ENCODE measurements at places on chromosomes 4 and X. TPM values are rescaled to one million over a fixed set of nuclear protein-coding genes. Genes with fewer than 3 reads are reported as not detected.

AKAP14 gene
- not detected for total RNA-seq

GAGE12E gene
- total RNA-seq = not detected

GAGE1 gene
- total RNA-seq = not detected

CYLC1 gene
- total RNA-seq = not detected

STK32B gene
- total RNA-seq = 2.6 TPM

GALNTL6 gene
- total RNA-seq = 0.12 TPM

GLRA2 gene
- total RNA-seq = not detected

DNA sequence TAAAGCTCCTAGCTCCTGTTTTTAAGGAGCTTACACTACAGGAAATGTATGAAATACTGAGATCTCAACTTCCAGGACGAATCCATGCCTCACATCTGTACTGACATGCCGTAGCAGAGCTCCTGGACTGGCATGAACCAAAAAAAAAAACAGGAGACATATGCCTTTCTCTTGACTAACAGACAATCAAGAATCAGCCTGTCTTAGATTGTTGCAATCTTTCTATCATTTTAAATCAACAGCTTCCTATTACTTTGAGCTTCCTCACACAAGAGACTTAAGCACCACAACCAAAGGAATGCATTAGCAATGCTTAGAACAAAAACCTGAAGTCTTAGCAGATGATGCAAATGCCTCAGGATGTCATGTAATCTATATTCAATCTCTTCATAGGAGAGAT lies 34.7 kb upstream of the AREG start:
- no peak overlapping the region for H3K27ac ChIP-seq
- no peaks in the 10 kb centered on the region for H3K4me1 ChIP-seq
- H3K27me3 ChIP-seq = no peaks in the 10 kb centered on the region
- H3K36me3 ChIP-seq = no peaks in the 10 kb centered on the region
- H3K4me3 ChIP-seq = no peak overlapping the region

- peak overlapping the region; percentile 47 for H3K27ac ChIP-seq
- no peak overlapping the region for H3K4me3 ChIP-seq
- peaks cover 4% of the 10 kb centered on the region for H3K4me1 ChIP-seq
- DNase-seq = peak; percentile 40
- H3K36me3 ChIP-seq = no peaks in the 10 kb centered on the region
- no peaks in the 10 kb centered on the region for H3K27me3 ChIP-seq
These were observed 503.0 kb upstream of the DIAPH2 start for GRCh38 chrX:96181605-96182004.

GRCh38 chr4:66572949-66573348 lies 902.7 kb upstream of the EPHA5 start:
- no peaks in the 10 kb centered on the region for H3K27me3 ChIP-seq
- H3K36me3 ChIP-seq = no peaks in the 10 kb centered on the region
- H3K27ac ChIP-seq = no peak overlapping the region
- H3K4me1 ChIP-seq = no peaks in the 10 kb centered on the region

DNA sequence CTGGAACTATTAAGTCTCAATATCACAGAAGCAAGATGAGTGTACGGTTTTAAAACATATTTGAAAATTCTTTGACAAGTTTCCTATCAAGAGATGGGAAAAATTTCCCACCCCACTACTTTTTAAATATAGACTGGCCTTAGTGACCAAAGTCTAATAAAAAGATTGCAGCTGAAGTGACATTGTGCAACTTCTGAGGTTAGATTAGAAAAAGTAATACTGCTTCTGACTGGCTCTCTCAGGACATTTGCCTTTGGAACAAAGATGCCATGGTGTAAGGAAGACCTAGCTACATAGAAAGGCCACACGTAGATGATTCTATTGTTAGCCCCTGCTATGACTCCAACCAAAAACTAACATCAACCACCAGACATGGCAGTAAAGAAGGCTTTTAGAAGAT lies 138.7 kb upstream of the FAM47C start:
- no peak for DNase-seq
- no peaks in the 10 kb centered on the region for H3K27me3 ChIP-seq
- no peaks in the 10 kb centered on the region for H3K36me3 ChIP-seq
- no peak overlapping the region for H3K27ac ChIP-seq
- no peak overlapping the region for H3K4me3 ChIP-seq

GRCh38 chr4:67684839-67685531 lies 16.0 kb downstream of the UBA6 start:
- H3K27ac ChIP-seq = no peak overlapping the region
- DNase-seq = no peak
- no peaks in the 10 kb centered on the region for H3K36me3 ChIP-seq
- no peaks in the 10 kb centered on the region for H3K27me3 ChIP-seq
- no peaks in the 10 kb centered on the region for H3K4me1 ChIP-seq

DNA sequence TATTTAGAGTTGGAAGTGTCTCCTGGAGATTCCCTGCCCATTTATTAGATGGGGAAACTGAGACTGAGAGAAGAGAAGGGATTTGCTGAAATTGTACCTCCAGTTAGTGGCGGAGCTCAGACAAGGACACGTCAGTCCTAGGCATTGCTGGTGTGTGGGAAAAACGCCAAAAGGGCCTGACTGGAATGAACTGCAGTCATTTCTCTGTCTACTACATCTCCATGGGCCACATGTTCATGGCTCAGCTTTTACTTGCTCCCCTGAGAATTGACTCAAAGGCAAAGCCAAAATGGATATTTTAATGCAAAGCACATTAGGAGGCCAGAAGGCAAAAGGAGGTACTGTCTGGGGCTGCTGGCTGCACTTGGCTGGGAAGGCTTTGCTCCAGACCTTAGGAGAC lies 3.9 kb downstream of the TFDP3 start:
- no peaks in the 10 kb centered on the region for H3K27me3 ChIP-seq
- no peaks in the 10 kb centered on the region for H3K4me1 ChIP-seq
- H3K27ac ChIP-seq = no peak overlapping the region
- no peaks in the 10 kb centered on the region for H3K36me3 ChIP-seq
- no peak for DNase-seq
- H3K4me3 ChIP-seq = no peak overlapping the region

DNA sequence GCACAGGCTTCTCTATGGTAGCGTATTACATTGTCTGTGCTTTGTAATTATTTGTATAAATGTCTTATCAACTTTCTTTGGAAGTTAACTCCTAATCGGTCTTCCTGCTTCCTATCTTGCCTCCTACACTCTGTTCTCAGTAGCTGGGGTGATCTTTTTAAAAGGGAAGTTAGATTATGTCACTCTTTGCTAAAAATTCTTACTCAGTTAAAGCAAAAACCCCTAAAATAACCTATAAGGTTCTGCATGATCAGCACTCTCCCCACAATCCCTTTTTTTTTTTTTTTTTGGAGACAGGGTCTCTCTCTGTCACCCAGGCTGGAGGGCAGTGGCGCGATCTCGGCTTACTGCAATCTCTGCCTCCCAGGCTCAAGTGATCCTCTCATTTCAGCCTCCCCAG lies 2.6 kb upstream of the PRPS1 start:
- no peak overlapping the region for H3K4me3 ChIP-seq
- no peaks in the 10 kb centered on the region for H3K36me3 ChIP-seq
- no peaks in the 10 kb centered on the region for H3K27me3 ChIP-seq
- peaks cover 14% of the 10 kb centered on the region for H3K4me1 ChIP-seq

DNA sequence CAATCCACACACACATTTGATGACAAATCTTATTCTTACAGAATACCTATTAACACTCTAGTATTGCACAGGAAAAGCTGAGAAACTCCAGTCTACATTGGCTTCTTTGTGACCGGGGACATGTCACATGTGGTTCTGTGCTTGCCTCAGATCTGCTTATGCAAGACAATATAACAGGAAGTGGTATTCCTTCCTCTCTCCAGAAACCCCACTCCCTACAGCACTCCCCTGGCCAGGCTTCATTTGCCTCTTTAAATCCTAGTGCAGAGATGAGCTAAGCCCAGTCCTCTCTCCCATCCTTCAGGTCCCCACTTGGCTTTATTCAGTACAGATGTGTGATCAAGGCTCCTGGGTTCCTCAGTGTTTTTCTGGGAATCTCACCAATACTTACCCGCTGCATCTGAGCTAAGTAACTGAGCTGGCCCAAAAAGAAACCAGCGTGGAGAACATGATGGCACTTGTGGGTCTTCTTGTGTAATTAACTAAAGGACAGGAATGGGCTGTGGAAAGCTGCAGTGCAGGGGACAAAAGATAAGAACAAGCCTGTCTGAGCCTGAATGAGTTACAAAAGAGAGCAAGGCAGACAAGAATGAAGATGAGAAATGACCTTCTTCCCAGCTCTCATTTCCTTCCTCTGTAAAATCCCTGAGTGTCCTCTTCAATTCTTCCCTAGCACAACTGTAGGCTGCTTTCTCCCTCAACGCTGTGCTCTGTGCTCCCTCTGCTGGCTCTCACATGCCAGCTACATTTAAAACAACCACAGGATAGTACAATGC lies 105.6 kb downstream of the HNRNPD start:
- DNase-seq = peak; percentile 80
- H3K4me3 ChIP-seq = no peak overlapping the region
- no peaks in the 10 kb centered on the region for H3K36me3 ChIP-seq
- no peaks in the 10 kb centered on the region for H3K27me3 ChIP-seq
- H3K27ac ChIP-seq = no peak overlapping the region
- peaks cover 4% of the 10 kb centered on the region for H3K4me1 ChIP-seq

GRCh38 chr4:110543577-110543976 lies 67.6 kb downstream of the ENPEP start:
- no peak overlapping the region for H3K27ac ChIP-seq
- no peaks in the 10 kb centered on the region for H3K4me1 ChIP-seq
- no peaks in the 10 kb centered on the region for H3K27me3 ChIP-seq
- no peak overlapping the region for H3K4me3 ChIP-seq

- H3K27ac ChIP-seq = no peak overlapping the region
- H3K36me3 ChIP-seq = no peaks in the 10 kb centered on the region
- peaks cover 21% of the 10 kb centered on the region for H3K4me1 ChIP-seq
- no peaks in the 10 kb centered on the region for H3K27me3 ChIP-seq
These were observed 75.6 kb upstream of the FAM9C start for GRCh38 chrX:13120017-13120416.

DNA sequence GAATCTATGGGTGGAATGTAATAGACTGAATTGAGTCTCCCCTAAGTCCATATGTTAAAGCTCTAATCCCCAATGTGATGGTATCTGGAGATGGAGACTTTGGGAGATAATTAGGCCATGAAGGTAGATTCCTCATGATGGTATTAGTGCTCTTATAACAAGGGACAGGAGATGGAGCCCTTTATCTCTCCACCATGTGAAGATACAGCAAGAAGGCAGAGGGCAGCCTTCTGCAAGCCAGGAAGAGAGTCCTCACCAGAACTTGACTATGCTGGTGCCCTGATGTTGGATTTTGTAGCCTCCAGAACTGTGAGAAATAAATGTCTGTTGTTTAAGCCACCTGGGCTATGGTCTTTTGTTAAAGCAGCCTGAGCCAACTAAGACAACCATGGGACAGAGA lies 76.4 kb upstream of the F8A3 start:
- no peak overlapping the region for H3K27ac ChIP-seq
- no peaks in the 10 kb centered on the region for H3K4me1 ChIP-seq
- H3K36me3 ChIP-seq = no peaks in the 10 kb centered on the region
- no peaks in the 10 kb centered on the region for H3K27me3 ChIP-seq
- no peak for DNase-seq

- no peaks in the 10 kb centered on the region for H3K27me3 ChIP-seq
- H3K36me3 ChIP-seq = no peaks in the 10 kb centered on the region
- no peak overlapping the region for H3K27ac ChIP-seq
- H3K4me3 ChIP-seq = no peak overlapping the region
These were observed 48.3 kb downstream of the ANXA5 start for GRCh38 chr4:121648516-121648915.

GRCh38 chr4:147096667-147097604 lies 151.3 kb upstream of the TTC29 start:
- H3K36me3 ChIP-seq = no peaks in the 10 kb centered on the region
- H3K27ac ChIP-seq = no peak overlapping the region
- H3K4me3 ChIP-seq = no peak overlapping the region
- H3K4me1 ChIP-seq = no peaks in the 10 kb centered on the region

- no peaks in the 10 kb centered on the region for H3K36me3 ChIP-seq
- no peaks in the 10 kb centered on the region for H3K4me1 ChIP-seq
- H3K27ac ChIP-seq = no peak overlapping the region
- no peaks in the 10 kb centered on the region for H3K27me3 ChIP-seq
These were observed 186.5 kb upstream of the ATP6AP2 start for GRCh38 chrX:40394302-40394701.

- no peak for DNase-seq
- no peak overlapping the region for H3K4me3 ChIP-seq
- H3K36me3 ChIP-seq = no peaks in the 10 kb centered on the region
- no peaks in the 10 kb centered on the region for H3K4me1 ChIP-seq
These were observed 495.0 kb upstream of the SLIT2 start for GRCh38 chr4:19756661-19757060.

DNA sequence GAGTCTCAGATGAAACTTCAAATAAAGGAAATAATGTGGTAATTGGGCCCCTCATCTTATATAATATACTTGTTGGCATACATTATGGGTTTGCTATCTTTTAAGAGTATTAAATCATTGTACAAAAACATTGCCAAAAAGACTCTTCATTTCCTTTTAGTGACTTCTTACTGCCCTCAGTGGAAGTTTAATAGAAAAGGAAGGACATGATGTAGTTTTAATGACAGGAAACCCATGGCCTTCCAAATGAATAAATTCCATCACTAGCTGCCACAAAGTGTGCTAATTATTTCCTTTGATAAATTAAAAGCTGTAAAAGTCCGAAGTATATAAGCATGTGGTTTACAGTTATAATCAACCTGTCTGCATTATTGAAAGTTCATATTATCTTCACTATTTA lies 350.9 kb upstream of the HAND2 start:
- no peak overlapping the region for H3K27ac ChIP-seq
- no peak for DNase-seq
- peaks cover 11% of the 10 kb centered on the region for H3K4me1 ChIP-seq
- no peak overlapping the region for H3K4me3 ChIP-seq
- no peaks in the 10 kb centered on the region for H3K27me3 ChIP-seq

GRCh38 chr4:36133658-36134057 lies 110.7 kb downstream of the ARAP2 start:
- no peak overlapping the region for H3K27ac ChIP-seq
- H3K4me1 ChIP-seq = no peaks in the 10 kb centered on the region
- H3K36me3 ChIP-seq = no peaks in the 10 kb centered on the region
- peak; percentile 2 for DNase-seq

GRCh38 chr4:93351846-93352245 lies 476.7 kb upstream of the ATOH1 start:
- H3K4me1 ChIP-seq = no peaks in the 10 kb centered on the region
- H3K27me3 ChIP-seq = no peaks in the 10 kb centered on the region
- H3K4me3 ChIP-seq = no peak overlapping the region
- H3K27ac ChIP-seq = no peak overlapping the region

GRCh38 chr4:123017636-123018395 lies 95.4 kb upstream of the NUDT6 start:
- no peak overlapping the region for H3K27ac ChIP-seq
- H3K4me3 ChIP-seq = no peak overlapping the region
- no peaks in the 10 kb centered on the region for H3K27me3 ChIP-seq

All from neural progenitor cell (in vitro differentiated cells).